ENCODE measurements at places on chromosomes 2 and 18.

GRCh38 chr2:45450634-45451033, 160.4 kb downstream of the SRBD1 start:
- no peak for DNase-seq

DNA sequence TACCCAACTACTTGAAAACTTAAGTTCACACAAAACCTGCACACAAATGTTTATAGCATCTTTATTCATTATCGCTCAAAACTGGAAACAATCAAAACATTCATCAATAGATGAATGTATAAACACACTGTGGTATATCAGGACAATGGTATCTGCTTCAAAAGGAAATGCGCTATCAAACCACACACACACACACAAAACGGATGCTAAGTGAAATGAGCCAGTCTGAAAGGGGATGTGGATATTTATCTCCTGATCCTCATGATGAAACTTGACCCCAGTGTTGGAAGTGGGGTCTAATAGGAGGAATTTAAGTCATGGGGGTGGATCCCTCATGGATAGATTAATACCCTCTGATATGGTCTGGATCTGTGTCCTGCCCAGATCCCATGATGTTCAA, 22.0 kb downstream of the PDCL3 start:
- no peak for DNase-seq

GRCh38 chr2:60302377-60303126, 250.9 kb downstream of the BCL11A start:
- DNase-seq: no peak

GRCh38 chr2:152335016-152335725, at the start of gene FMNL2:
Gene FMNL2, plus strand, starts transcription at chr2:152335174.
- peak; percentile 83 for DNase-seq

DNA sequence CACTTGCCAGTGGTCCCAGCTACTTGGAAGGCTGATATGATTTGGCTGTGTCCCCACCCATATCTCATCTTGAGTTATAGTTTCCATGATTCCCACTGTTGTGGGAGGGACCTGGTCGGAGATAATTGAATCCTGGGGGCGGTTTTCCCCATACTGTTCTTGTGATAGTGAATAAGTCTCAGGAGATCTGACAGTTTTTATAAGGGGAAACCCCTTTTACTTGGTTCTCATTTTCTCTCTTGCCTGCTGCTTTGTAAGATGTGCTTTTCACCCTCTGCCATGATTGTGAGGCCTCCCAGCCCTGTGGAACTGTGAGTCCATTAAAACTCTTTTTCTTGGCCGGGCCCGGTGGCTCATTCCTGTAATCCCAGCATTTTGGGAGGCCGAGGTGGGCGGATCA, 265.4 kb upstream of the SPOPL start:
- no peak for DNase-seq

Data from mammary epithelial cell (primary cell).